ENCODE measurements at places on chromosomes 6 and 20. TPM values are rescaled to one million over a fixed set of nuclear protein-coding genes. Genes with fewer than 3 reads are reported as not detected.

- DNase-seq = no peak
These were observed 40.4 kb downstream of the CPNE5 start for GRCh38 chr6:36798852-36799251.

DNA sequence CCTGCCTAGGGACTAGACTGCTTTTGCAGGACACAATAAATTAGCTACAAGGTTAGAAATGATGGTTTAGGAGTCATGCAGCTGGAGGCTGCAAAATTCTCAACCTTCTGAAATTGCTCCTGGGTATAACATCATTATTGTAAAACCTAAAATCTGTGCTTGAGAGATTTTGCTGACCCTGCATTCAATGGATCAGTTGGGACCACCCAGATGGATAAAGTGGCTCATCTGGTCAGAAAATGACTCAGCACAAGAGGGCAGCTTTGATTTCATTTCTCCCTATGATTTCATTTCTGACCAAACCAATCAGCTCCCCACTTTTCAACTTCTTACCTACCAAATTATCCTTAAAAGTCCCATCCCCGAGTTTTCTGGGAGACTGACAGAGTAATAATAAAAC lies 367.3 kb upstream of the AGPAT4 start:
- no peak for DNase-seq

DNA sequence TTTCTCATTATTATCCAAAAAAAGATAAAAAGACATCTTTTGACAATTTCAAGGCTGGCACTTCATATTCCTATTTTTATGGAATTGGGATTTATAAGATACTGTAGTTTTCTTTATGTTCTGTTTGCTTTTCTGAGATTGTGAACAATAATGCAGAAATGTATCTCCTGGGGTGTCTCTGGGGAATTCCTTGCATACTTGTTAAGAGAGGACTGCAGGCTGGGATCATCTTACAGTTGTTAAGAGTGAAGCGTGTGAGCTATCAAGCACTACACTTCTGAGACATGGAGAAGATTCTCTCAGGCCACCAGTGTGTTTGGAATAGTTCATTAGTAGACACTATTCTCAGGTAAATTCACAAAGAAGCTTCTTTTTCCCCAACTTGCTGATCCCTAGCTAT lies 963.3 kb upstream of the GJE1 start:
- no peak for DNase-seq

GRCh38 chr20:40654876-40655275 lies 34.2 kb downstream of the MAFB start:
- no peak for DNase-seq

KCNB1 gene
- 0.77 TPM for total RNA-seq

- no peak for DNase-seq
These were observed 33.0 kb downstream of the SLCO4A1 start for GRCh38 chr20:62675156-62675876.

GRCh38 chr6:129567374-129567773 lies 142.6 kb downstream of the ARHGAP18 start:
- DNase-seq = peak; percentile 2

DNA sequence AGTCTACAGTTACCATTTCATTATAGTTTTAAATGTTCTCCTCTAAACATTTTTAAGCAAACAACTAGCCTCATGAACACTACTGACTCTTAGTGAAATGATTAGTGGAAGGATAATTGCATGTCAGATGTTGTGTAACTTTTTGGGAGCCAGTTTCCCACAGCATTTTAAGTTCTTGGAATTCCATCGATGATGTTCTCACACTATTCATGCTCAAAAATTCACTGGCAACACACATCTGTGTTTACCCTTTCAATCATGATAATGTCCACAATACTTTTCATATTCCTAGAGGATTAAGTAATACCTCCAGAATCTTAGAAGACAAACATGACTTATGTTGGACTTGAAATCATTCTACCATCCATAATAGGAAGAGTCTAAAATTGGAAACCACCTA lies 678.1 kb upstream of the ID4 start:
- DNase-seq = no peak

DNA sequence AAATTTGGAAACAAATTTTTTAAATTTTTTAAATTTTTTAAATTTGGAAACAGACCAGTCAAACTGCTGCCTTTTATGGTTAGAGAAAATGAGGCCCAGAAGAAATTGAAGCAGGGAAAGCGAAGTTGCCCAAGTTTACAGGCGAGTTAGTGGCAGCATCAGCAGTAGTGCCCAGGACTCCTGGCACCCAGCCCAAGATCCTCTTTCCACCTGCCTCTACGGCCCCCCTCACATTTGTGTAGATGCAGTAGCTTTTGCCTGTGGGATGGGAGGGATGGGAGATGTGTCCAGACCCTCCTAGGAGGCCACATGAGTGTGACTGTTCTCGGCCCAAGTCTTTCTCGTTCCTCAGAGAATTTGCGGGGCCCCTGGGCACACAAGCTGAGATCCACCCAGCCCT lies 49.8 kb downstream of the HNF4A start:
- DNase-seq = no peak

DNA sequence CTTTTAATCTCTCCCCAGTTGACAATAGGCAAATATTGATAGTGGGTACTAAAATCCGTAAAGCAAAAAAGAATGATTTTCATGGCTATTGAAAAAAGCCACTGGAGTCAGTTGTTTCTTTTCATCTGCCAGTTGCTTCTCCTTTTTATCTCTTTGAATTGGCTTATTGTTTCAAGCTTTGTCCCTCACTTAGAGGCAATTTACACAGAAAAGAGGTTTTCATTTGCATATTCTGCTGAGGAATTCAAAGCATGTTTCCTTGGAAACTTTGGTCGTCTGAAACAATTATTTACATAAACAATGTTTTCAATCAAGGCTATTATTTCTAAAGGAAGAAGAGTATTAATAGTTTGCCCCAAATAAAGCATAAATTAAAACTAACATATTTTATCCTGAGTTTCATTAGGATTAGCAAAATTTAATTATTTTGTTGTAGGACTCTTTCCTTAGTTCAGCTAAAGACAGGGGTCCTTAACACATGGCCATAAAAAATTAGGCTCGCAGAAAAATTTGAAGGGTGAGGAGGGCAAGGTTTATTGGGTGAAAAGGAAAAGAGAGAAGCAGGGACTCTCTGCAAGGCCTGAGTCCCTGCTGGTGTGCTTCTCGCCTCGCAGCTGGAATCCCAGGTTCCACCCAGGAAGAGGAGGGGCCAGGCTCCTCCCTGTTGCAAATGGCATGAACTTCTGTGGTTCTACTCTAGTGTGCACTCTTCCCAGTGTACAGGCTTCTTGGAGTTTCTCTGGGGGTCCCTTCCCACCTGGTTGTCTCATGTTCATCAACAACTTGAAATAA lies 138.8 kb upstream of the LAMA2 start:
- DNase-seq = no peak

LY6G6D gene
- total RNA-seq = not detected

BPIFB6 gene
- not detected for total RNA-seq

DNA sequence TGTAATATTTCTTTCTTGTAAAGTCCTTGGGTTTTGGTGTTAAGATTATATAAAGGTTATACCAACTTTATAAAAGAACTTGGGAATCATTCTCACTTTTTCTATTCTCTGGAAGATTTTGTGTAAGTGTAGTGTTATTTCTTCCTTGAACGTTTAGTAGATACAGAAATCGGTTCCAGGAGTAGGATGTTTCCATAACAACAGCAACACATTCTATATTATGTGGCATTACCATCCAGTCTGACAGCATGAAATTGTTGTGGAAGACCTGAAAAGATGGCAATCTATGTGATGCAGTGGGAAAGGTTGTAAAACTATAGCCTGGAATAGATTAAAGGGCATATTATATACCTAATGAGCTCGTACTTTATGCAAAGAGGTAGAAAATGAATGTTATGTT lies 13.8 kb downstream of the ECT2L start:
- DNase-seq = no peak

GRCh38 chr6:158467923-158468322 lies 92.0 kb upstream of the TMEM181 start:
- DNase-seq = no peak

- DNase-seq = no peak
These were observed 637.4 kb downstream of the MMUT start for GRCh38 chr6:48825501-48826151.

DNA sequence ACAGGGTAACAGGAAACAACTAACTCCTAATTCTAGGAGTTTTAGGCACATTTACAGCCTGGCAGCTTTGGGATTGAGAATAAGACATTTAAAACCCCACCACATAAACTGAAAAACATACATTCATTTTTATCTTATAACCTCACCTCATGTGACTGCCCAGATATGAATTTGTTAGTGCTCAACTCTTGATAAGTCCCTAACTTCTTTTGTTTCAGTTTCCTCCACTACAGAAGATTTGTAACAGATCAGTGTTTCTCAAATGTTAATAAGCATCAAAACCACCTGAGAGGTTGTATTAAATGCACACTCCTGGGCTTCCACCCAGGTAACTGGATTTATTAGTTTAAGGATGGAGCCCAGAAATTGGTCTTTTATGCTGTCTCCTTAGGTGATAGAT lies 190.1 kb upstream of the ARID1B start:
- no peak for DNase-seq

DNA sequence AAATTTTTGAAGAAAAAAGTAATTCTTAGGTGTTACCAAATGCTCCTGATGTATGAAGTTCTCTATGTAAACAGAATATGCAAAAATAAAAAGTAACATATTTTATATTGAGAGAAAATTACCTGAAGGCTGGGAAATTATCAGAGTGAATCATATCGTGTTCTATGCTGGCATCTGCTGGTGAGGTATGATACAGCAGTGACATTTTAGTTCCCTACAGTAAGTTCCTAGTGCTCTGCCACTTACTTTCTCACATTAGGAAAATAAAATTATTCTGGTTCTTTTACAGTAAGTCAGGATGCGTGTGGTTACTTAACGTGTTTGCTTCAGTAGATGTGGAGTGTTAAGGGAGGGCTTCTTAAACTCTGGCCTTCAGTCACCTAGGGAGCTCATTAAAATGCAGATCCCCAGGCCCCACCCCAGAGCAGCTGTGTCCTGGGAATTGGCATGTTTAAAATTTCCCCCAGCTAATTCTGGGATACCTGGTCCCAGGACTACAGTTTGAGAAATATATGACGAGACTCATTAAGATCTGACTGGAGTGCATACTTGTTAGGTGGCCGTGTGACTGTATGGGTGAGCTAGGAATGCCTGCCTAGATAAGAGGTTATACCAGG lies 3.2 kb downstream of the ACTR5 start:
- no peak for DNase-seq

- DNase-seq = no peak
These were observed 7.6 kb downstream of the GSS start for GRCh38 chr20:34948030-34948429.

DNA sequence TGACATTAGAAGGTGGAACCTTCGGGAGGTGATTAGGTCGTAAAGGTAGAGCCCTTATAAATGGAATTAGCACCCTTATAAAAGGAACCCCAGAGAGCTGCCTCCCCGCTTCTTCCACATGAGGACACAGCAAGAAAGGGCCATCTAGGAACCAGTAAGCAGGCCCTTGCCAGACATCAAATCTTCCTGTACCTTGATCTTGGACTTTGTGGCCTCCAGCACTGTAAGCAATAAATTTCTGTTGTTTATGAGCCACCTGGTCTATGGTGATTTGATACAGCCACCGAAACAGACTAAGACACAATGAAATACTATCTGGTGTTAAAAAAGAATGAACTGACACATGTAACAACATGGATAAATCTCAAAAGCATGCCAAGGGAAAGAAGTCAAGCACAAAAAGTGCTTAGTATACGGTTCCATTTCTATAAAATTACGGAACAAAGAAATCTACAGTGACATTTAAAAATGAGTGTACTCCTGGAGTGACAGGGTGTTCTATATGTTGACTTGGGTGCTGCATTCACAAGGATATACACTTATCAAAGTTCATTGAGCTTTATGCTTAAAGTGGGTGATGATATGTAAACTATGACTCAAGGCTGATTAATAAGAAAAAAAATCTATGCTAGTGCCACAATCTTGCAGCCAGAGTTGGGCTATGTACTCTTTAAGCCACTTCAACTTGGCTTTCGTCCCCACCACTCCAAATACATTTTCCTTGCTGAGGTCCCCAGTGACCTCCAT lies 18.4 kb downstream of the SERPINB1 start:
- DNase-seq = no peak

LEMD2 gene
- 55.5 TPM for total RNA-seq

- DNase-seq = no peak
These were observed 362.9 kb downstream of the FARS2 start for GRCh38 chr6:5624256-5624655.

HLA-DOA gene
- total RNA-seq = 6.9 TPM

KIZ gene
- 13.3 TPM for total RNA-seq

OPN5 gene
- total RNA-seq = not detected

DNA sequence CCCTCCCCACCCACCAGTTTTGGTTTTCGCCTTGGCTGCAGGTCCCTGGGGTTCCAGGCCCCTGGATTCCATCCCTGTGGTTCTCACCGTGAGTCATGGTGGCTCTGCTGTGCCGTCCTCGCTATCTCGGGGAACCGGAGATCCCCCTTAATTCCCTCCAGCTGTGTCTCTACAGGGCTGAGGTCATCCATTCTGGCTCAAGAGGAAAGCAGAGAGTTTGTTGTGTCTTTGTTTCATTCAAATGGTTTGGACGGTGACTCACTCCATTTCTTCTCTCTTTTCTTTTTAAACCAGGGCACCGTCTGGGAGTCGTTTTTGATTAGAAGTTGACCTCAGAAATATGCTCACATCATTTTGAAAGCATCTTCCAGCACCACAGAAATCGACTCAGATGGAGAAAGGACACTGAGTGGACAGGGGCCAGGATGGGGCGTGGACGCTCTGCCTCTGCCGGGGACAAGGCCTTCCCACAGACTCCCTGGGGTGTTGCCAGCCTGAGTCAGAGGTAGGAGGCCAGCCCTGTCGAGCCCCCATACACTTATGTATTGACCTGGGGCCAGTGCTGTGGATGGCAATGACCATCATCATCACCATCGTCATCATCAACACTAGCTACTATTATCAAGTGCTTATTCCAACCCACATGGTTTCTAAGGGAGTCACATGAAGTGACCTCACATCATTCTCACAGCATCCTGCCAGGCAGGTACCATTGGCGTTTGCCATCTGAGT lies 176.2 kb downstream of the NFATC2 start:
- no peak for DNase-seq

F13A1 gene
- total RNA-seq = 0.51 TPM

- DNase-seq = no peak
These were observed 24.1 kb downstream of the HLA-E start for GRCh38 chr6:30513451-30513850.

DNA sequence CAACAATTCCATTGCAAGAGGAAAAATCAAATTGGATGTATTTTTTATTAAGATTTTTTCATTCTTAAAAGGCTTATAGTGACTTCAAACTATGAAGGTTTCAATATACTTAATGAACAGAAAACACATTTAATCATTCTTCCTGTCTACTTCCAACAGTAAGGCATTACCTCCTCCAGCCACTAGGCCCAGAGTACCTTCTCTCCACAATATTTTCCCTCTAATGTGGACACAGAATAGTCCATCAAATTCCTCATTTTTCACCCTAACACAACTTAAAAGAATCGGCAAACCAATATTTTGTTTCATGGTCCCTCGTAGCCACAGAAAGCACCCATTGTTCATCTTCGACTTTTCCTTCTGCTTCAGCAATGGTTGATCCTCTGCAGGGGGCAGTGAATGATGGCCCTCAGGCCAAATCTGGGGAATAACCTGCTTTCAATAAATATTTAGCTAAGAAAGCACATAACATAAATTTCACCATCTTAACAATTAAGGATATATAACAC lies 335.4 kb upstream of the ID4 start:
- DNase-seq = no peak

GRCh38 chr6:84449220-84449619 lies 221.8 kb upstream of the CEP162 start:
- DNase-seq = no peak

GRCh38 chr6:71393471-71393870 lies 104.9 kb downstream of the OGFRL1 start:
- DNase-seq = no peak

TAAR2 gene
- not detected for total RNA-seq

ATAT1 gene
- total RNA-seq = 10.7 TPM

Data from CD8-positive, alpha-beta memory T cell (primary cell).